ENCODE measurements at places on chromosomes 11 and 22. TPM values are rescaled to one million over a fixed set of nuclear protein-coding genes. Genes with fewer than 3 reads are reported as not detected.

Gene C11orf52
- total RNA-seq: 11.8 TPM

Gene OR5P2
- not detected for total RNA-seq

- DNase-seq: no peak
These were observed 134.4 kb downstream of the NXPE2 start for GRCh38 chr11:114812733-114813132.

- no peak for DNase-seq
These were observed 271.7 kb downstream of the CTTN start for GRCh38 chr11:70669871-70670675.

DNA sequence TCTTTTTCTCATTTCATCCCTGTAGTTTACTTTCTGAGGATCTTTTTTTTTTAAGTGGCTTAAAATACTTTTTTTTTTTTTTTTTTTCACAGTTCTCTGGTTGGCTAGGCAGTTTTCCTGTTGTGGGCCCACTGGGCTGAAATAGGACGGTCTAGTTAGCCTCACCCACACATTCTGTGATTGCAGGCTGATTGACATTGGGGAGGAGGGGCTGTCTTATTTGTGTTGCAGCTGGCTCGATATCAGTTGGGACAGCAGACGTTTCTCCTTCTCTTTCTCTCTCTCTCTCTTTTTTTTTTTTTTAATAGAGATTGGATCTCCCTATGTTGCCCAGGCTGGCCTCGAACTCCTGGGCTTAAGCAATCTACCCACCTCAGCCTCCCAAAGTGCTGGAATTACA is 6.9 kb downstream of the BCR start:
- no peak for DNase-seq

- DNase-seq: no peak
These were observed 93.2 kb downstream of the LRRC32 start for GRCh38 chr11:76577226-76577920.

DNA sequence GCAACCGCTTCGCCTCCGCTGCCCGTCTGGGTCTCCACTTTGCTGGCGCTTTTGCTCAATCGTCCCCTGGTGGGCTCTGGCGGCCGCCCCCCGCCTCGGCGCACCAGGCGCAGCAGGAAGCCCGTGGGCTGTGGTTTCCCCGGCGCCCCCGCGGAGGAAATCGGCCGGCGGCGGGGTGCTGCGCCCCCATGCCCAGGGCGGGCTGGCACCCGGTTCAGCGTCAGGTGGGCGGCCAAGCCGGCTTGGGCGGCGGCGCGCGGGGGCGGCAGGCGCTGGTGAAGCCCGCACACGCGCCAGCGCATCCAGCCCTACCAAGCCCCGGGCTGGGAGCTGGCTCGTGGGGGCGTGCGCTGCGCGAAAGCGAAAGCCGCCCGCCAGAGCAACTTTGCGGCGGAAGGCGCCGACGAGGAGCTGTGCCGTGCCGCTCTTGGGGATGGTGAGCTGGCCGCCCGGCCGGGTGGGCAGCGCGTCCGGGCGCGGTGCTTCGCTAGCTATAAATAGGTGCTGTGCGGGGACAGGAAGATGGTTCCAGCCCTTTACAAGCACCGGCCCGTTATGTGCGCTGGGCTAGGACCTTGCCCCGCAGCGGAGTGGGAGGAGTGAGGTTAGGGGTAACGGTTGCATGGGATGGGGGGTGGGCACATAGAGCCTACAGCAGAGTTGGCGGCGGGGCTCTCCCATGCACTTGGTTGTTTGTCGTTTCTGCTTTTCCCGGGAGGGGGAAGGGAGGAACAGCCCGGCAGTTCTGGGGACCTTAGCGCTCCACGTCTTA is 25.0 kb upstream of the SUSD2 start:
- DNase-seq: peak; percentile 58

GRCh38 chr22:39360674-39361413 is 11.1 kb downstream of the SYNGR1 start:
- no peak for DNase-seq

- no peak for DNase-seq
These were observed 68.9 kb downstream of the CHST1 start for GRCh38 chr11:45596571-45596970.

GRCh38 chr11:36730761-36731160 is 132.7 kb upstream of the RAG2 start:
- DNase-seq: no peak

DNA sequence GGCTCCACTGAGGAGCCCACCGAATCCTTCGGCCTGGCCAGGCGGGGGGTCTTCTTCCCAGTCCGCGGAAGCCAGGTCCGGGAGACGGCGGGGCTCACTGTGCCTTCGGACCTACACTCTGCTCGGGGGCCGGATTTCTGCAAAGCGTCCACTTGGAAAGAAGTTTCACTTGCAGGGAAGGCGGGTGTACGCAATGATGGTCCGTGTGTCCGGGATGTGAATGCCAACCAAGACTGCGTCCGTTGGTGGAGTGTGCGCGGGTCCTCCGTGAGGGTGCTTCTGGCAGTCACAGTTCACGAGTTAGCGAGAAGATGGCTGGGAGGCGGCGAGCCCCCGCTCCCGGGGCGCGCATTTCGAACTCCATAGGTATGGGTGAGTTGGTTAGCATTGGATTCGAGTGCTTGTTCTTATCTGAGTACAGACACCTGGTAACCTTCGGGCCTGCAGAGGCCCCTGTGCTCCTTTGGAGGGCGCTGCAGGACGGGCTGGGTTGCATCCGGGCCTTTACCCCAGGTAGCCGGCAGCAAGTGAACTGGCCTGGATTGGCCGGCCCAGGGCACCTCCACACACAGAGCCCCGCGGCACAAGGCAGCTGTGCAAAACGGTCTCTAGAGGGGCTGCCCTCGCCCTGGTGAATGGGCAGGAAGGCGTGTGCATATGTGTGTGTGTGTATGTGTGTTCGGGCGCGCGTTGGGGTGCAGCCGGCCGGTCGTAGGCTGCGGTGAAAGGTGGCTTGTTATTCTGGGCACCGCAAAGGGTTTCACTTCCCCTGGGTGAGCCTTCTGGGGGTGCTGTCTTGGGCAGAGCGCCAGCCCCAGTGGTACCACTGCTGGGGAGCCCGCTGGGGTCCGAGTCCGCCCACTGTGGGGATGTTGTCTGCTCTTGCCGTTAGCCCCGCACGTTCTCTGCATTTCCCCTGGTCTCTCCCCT is 13.3 kb upstream of the CYP2R1 start:
- peak; percentile 70 for DNase-seq

DNA sequence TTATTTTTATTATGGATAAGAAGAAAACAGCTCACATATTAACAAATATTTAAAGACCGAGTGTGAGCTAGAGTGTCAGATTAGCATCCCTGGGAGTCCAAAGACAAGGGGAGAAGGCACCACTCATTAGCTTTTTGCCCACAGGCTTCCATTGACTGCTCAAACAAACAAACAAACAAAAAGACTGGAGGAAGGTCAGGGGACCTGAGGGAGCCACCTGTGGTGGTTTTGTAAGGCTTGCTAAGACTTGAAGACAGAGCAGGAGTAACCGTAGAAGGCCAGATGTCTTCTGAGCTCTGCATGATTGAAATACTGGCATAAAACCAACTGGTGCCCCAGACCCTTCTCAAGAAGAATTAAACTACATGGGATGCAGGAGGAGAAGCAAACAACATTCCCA is 395.2 kb upstream of the CNTN5 start:
- DNase-seq: no peak

DNA sequence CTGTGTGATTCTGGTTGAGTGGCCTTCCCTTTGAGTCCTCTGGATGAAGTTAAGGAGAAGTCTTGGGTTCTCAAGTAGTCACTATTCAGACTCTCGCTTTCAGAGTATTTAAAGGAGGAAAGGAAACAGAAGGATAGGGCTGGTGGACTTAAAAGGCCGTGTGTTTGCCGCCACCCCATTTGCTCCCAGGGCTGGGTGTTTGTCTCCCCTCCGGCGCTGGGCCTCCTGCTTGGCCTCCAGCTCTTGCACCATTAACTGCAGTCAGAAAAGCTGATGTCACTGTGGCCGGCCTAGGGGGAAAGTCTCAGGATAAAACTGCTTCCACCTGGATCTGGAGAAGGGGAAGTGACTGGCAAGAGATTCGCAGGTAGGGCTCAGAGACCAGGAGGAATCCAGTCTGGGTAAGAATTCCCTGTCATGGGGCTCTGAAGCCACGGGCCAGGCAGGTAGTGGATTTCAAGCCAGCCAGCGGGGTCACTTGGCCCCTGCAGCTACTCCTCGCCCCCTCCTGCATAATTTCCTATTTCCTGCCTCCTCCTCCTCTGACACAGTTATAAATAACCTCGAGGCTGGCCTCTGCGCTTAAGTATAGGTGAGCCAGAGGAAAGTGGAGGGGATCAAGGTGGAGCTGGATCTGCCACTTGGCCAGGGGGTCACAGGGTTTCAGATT is 17.1 kb downstream of the TIMP3 start:
- DNase-seq: no peak

DNA sequence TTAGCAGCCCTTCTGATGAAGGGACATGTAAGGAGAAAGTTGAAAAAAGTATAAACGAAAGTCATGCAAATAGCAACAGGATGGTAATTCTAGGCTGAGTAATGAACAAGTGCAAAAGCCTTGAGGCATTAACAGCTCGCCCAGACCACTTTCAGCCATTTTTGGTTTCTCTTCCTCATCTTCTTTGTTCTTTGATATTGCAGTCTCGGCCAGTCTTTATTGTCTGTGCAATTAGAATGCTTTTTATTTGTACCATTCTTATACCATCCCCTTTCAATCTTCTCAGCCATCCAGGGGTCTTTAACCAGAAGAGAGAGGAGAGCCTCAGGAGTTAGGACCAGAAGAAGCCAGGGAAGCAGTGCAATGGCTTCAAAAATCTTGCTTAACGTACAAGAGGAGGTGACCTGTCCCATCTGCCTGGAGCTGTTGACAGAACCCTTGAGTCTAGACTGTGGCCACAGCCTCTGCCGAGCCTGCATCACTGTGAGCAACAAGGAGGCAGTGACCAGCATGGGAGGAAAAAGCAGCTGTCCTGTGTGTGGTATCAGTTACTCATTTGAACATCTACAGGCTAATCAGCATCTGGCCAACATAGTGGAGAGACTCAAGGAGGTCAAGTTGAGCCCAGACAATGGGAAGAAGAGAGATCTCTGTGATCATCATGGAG is 7.3 kb downstream of the TRIM34 start:
- DNase-seq: no peak

DNA sequence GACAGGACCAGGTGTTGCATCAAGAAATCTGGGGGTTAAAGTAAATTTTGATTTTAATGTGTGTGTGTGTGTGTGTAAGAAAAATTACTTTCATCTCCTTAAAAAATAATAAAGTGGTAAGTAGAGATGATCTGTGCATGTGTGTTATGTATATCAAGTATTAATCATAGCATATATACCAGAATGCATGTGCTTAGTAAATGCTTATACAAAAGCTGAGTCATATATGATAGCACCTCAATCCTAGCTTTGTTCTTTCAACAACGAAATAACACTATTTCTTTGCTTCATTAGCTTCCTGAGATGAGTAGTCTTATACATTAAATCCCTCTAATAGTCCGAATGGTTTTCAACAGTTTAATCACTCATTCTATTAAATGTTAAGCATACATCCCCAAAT is 899.6 kb upstream of the ANO3 start:
- DNase-seq: no peak

DNA sequence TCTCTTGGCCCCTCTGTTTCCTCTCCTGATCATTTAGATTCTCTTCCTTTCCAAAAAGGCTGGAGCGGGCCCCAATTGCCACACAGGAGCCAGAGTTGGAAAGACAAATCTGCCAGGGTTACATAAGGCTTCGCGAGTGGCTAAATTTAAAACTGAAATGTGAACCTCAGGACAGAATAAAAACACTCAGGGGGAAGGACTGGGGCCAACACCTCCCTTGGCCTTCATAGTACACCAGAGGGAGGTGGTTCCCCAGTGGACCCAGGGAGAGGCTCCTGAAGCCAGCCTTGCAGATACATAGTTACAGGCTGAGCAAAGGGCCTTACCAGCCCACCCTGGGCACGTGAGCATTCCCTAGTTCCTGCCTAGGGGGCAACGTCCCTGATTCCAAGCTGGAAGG is 150.1 kb downstream of the MN1 start:
- DNase-seq: no peak

DNA sequence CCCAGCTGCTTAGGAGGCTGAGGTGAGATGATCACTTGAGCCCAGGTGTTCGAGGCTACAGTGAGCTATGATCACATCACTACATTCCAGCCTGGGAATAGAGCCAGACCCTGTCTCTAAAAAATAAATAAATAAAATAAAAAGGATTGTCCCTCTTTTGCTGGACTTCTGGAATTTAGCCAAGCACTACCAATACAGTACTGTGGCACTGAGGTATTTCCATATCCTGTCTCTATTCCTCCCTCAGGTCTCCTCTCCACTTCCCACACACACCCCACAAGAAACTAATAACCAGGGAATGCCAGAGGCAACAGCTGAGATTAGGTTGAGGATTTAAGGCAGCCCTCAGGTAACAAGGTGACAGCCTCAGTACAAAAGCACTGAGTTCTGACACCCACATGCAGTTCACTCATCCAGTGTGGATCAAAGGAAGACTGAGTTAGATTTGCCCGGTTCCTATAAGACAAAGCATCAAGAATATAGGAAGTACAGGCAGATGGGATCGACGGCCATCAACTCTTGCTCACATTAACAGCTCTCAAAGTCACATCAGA is 4.5 kb upstream of the PPP2R1B start:
- DNase-seq: no peak

- no peak for DNase-seq
These were observed 852 bp downstream of the TRAF6 start for GRCh38 chr11:36509201-36509639.

- DNase-seq: no peak
These were observed 44.4 kb upstream of the KCNQ1OT1 start for GRCh38 chr11:2744166-2744565.

DNA sequence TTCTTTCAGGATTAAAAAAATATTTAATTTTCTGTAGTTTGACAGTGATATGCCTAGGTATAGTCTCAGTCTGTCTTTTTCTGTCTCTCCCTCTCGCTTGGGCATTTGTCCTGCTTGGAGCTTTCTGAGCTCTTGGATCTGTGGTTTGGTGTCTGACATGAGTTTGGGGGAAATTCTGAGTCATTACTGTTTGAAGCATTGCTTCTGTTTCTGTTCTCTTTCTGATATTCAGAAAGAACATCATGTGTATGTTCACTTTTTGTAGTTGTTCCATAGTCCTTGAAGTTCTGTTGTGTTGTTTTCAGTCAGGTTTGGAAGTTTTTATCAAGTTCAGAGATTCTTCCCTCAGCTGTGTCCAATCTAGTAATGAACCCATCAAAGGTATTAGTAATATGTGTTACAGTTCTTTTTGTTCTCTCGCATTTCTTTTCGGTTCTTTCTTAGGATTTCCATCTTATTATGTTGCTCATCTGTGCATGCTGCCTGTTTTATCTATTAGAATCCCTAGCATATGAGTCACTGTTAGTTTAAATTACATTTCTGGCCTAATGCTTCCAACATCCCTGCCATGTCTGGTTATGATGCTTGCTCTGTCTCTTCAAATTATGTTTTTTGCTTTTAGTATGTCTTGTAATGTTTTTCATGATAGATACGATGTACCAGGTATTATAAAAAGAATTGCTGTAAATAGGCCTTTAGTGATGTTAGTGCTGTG is 48.4 kb downstream of the DDX10 start:
- no peak for DNase-seq

Data from left lobe of liver (tissue), 2 donors.